ENCODE measurements at places on chromosomes 3 and 15. TPM values are rescaled to one million over a fixed set of nuclear protein-coding genes. Genes with fewer than 3 reads are reported as not detected.

The MAN2A2 gene
- 11.3 TPM for total RNA-seq

The THPO gene
- total RNA-seq: 0.37 TPM

The EPHB1 gene
- 0.73 TPM for total RNA-seq

The P2RY14 gene
- total RNA-seq: not detected

The CPN2 gene
- total RNA-seq: not detected

The PRR20G gene
- not detected for total RNA-seq

The IMPG2 gene
- total RNA-seq: 0.20 TPM

The HGD gene
- not detected for total RNA-seq

The CLDN18 gene
- total RNA-seq: not detected

The FMN1 gene
- total RNA-seq: 0.59 TPM

The CP gene
- total RNA-seq: 0.73 TPM

The CCR9 gene
- not detected for total RNA-seq

The OR5K4 gene
- not detected for total RNA-seq

The POPDC2 gene
- total RNA-seq: under 0.01 TPM

The ATOSA gene
- total RNA-seq: 14.1 TPM

The RETNLB gene
- total RNA-seq: not detected

The SNTN gene
- total RNA-seq: not detected

The DUOXA2 gene
- not detected for total RNA-seq

The GOLGA6D gene
- not detected for total RNA-seq

The A4GNT gene
- not detected for total RNA-seq

The CEMIP gene
- total RNA-seq: 1.4 TPM

The EHD4 gene
- total RNA-seq: 20.3 TPM

The TF gene
- under 0.01 TPM for total RNA-seq

The GRK7 gene
- total RNA-seq: not detected

The SLC24A5 gene
- total RNA-seq: not detected

The CYP1A2 gene
- total RNA-seq: not detected

The ATP13A5 gene
- total RNA-seq: not detected

The SCN5A gene
- total RNA-seq: 0.37 TPM

The BLM gene
- total RNA-seq: 12.1 TPM

The NAA50 gene
- total RNA-seq: 198 TPM

The CDC25A gene
- total RNA-seq: 18.6 TPM

The CAND2 gene
- 1.1 TPM for total RNA-seq

The TGM4 gene
- under 0.01 TPM for total RNA-seq

The MYZAP gene
- under 0.01 TPM for total RNA-seq

The FSTL1 gene
- total RNA-seq: 920 TPM

The EPHB3 gene
- total RNA-seq: 1.4 TPM

The SIDT1 gene
- total RNA-seq: under 0.01 TPM

The PPP1R14D gene
- not detected for total RNA-seq

The TM4SF1 gene
- total RNA-seq: 442 TPM

The MINAR1 gene
- total RNA-seq: 0.73 TPM

The GOLGA8S gene
- not detected for total RNA-seq

The GOLGA6B gene
- total RNA-seq: not detected

The HCLS1 gene
- 1.8 TPM for total RNA-seq

The GPR171 gene
- total RNA-seq: not detected

The ALPK3 gene
- total RNA-seq: 0.20 TPM

The TRIM59 gene
- 27.2 TPM for total RNA-seq

The ZNF774 gene
- total RNA-seq: 0.98 TPM

The VIPR1 gene
- total RNA-seq: not detected

All from subcutaneous preadipocyte (primary cell).